ENCODE measurements at places on chromosomes 16 and 17. TPM values are rescaled to one million over a fixed set of nuclear protein-coding genes. Genes with fewer than 3 reads are reported as not detected.

DNA sequence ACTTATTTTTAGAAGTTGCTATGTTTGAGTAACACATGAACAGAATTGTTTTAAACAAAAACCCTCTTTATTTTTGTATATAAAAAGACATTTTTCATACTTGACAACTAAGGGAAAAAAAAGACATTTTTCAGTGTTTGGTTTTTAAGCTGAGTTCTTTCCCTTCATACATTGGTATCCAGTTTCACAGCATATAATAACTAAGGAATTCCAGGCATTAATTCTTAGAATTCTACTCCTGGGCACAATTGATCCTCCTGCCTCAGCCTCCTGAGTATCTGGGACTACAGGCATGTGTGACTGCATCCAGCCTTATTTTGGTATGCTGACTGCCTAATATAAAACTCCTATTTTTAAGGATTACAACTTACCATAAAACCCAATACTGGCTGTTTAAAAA lies 8.4 kb downstream of the FBXO47 start:
- DNase-seq, result no peak
- no peak overlapping the region for H3K4me3 ChIP-seq
- no peaks in the 10 kb centered on the region for H3K36me3 ChIP-seq
- H3K27ac ChIP-seq, result no peak overlapping the region
- no peaks in the 10 kb centered on the region for H3K4me1 ChIP-seq
- no peaks in the 10 kb centered on the region for H3K27me3 ChIP-seq

The MRPL45 gene
- 23.4 TPM for total RNA-seq

- no peak for DNase-seq
- H3K4me1 ChIP-seq, result peaks cover 2% of the 10 kb centered on the region
- peak overlapping the region; percentile 96 for H3K27ac ChIP-seq
- no peaks in the 10 kb centered on the region for H3K27me3 ChIP-seq
Measured at GRCh38 chr17:57084361-57084801, 665 bp upstream of the AKAP1 start.

- peaks cover 2% of the 10 kb centered on the region for H3K4me1 ChIP-seq
- no peaks in the 10 kb centered on the region for H3K27me3 ChIP-seq
- no peak overlapping the region for H3K4me3 ChIP-seq
- no peaks in the 10 kb centered on the region for H3K36me3 ChIP-seq
- H3K27ac ChIP-seq, result no peak overlapping the region
Measured at GRCh38 chr17:69417545-69418483, 3.3 kb downstream of the MAP2K6 start.

GRCh38 chr16:24539850-24540601 lies 660 bp downstream of the RBBP6 start:
- peak overlapping the region; percentile 80 for H3K4me3 ChIP-seq
- no peaks in the 10 kb centered on the region for H3K27me3 ChIP-seq
- H3K27ac ChIP-seq, result peak overlapping the region; percentile 97
- H3K36me3 ChIP-seq, result no peaks in the 10 kb centered on the region

The CDIP1 gene
- total RNA-seq, result 23.6 TPM

The KRTAP2-2 gene
- total RNA-seq, result not detected

DNA sequence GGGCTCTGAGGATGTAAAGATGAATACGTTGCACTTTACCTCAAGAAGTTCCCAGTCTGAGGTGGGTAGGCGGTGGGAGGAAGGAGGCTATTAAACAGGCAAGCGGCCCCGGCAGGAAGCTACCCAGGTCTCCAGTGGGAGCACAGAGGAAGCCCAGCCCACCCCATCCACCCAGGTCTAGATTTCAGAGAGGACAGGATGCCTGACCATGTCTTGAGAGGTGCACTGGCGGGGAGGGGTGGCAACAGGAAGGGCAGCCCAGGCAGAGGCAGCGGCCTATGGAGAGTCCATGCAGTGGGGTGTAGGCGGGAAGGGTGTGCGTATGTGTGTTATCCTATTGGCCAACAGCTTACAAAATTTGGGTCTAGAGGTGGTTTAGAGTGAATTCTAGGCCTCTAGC lies 13.9 kb downstream of the SARM1 start:
- no peaks in the 10 kb centered on the region for H3K36me3 ChIP-seq
- no peaks in the 10 kb centered on the region for H3K27me3 ChIP-seq
- DNase-seq, result peak; percentile 62
- H3K4me3 ChIP-seq, result no peak overlapping the region
- H3K4me1 ChIP-seq, result no peaks in the 10 kb centered on the region

The C17orf50 gene
- total RNA-seq, result not detected

The PRKCB gene
- total RNA-seq, result 16.7 TPM

GRCh38 chr16:31149894-31150890 lies at the start of gene PRSS36:
PRSS36 (minus strand) TSS chr16:31150066; CDS start chr16:31150035, 31 bp downstream.
- no peak within 1 kb of the TSS for H3K27ac ChIP-seq
- DNase-seq, result no peak
- H3K27me3 ChIP-seq, result no peaks in the 10 kb centered on the region
- no peaks in the 10 kb centered on the region for H3K4me1 ChIP-seq
- H3K36me3 ChIP-seq, result no peaks in the 10 kb centered on the region
- H3K4me3 ChIP-seq, result no peak within 1 kb of the TSS
